H9 (cell line): ENCODE measurements at places on chromosomes 2 and 18. TPM values are rescaled to one million over a fixed set of nuclear protein-coding genes. Genes with fewer than 3 reads are reported as not detected.

The LIPG gene
- 4.4 and 6.1 TPM in 2 replicates for total RNA-seq

The VAMP5 gene
- 0.57 and 0.59 TPM in 2 replicates for total RNA-seq

The CCDC150 gene
- 22.1 and 26.2 TPM in 2 replicates for total RNA-seq

The KCNE4 gene
- total RNA-seq, result 0.20 and 0.24 TPM in 2 replicates

The SLC11A1 gene
- 0.04 and 0.11 TPM in 2 replicates for total RNA-seq

The ABCG8 gene
- not detected in 2 replicates for total RNA-seq

The KIF5C gene
- 52.9 TPM in 2 replicates for total RNA-seq

The MCEE gene
- 12.5 and 13.7 TPM in 2 replicates for total RNA-seq

The NRP2 gene
- total RNA-seq, result 19.7 and 20.7 TPM in 2 replicates

The KCNJ13 gene
- total RNA-seq, result not detected in 2 replicates

The REG1A gene
- total RNA-seq, result not detected in 2 replicates

The DAPL1 gene
- not detected in 2 replicates for total RNA-seq

The C1GALT1C1L gene
- total RNA-seq, result not detected in 2 replicates

The B3GNT7 gene
- 39.1 and 42.2 TPM in 2 replicates for total RNA-seq

The FAM161A gene
- total RNA-seq, result 13.3 and 15.8 TPM in 2 replicates

The GALNT3 gene
- total RNA-seq, result 17.3 and 18.5 TPM in 2 replicates

The PPP1R7 gene
- 60.2 and 60.4 TPM in 2 replicates for total RNA-seq

The IL36G gene
- total RNA-seq, result not detected in 2 replicates

The MATN3 gene
- 12.2 and 13.5 TPM in 2 replicates for total RNA-seq

The GNAL gene
- 23.8 and 24.0 TPM in 2 replicates for total RNA-seq
